Stimulated activated CD4-positive, alpha-beta T cell treated with anti-CD3 and anti-CD28 coated beads, Interleukin-1b, Interleukin-23, amount 100 ng/mL, for 24 hours (primary cell): ENCODE measurements at places on chromosomes 5 and 9.

DNA sequence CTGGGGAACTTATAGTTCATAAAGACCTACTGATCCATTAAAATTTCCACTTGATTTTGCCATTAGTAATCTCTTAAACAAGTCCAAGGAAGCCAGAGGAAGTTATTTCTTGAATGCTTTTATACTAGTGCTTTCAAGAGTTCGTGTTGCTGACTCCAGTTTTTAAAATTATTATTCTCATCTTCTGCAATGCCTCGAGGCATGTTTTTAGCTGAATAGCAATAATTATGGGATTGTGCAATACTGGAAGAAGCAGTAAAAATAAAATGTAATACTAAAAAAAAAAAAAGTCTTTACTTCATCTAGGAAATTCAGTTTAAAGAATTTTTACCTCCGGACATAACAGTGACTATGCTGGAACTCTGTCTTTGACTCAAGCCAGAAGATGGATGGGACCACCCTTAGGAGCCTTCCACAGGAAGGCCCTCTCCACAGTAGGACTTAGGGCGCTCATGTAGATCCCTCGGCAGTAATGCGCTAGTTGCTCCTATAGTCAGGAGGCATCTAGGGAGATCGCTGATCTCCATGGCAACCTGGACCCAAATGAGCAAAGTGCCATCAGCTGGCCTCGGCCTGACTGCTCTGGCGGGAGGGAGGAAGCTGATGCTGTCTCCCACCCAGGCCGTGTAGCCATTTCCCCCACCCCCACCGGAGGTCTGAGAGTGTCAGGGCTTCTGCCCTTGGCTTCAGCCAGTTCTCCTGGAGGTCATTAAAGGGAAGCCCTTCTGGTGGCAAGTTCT lies 56.7 kb downstream of the DAPK1 start:
- DNase-seq, result no peak

- no peak for DNase-seq
Measured at GRCh38 chr9:112884101-112884500, 6.6 kb downstream of the SLC46A2 start.

- no peak for DNase-seq
Measured at GRCh38 chr5:140883373-140883772, 1.4 kb downstream of the PCDHA13 start.

DNA sequence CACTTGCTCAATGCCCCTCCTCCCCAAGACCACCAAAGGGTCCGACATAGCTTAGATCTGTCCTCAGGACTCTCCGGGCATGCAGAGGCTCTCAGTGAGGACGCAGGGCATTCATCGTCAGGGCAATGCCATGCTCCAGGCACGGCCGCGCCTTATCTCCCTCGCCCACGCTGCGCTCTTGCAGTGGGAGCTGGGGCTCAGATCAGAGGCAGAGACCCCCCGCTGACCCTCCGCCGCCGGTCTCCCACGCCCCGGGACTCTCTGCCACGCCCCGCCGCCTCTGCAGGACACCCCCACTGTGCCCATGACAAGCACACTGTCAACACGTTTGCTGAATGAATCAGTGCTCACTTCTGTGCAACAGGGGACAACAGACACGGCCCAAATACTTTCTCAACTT lies 140.7 kb downstream of the ADAMTS2 start:
- DNase-seq, result no peak

- DNase-seq, result no peak
Measured at GRCh38 chr9:96423322-96423984, 5.3 kb upstream of the ZNF367 start.

- DNase-seq, result no peak
Measured at GRCh38 chr9:130698514-130698913, 4.9 kb downstream of the EXOSC2 start.

- DNase-seq, result no peak
Measured at GRCh38 chr9:89889865-89890264, 285.1 kb downstream of the GADD45G start.

- DNase-seq, result no peak
Measured at GRCh38 chr5:75617736-75618352, 6.6 kb downstream of the ANKDD1B start.

DNA sequence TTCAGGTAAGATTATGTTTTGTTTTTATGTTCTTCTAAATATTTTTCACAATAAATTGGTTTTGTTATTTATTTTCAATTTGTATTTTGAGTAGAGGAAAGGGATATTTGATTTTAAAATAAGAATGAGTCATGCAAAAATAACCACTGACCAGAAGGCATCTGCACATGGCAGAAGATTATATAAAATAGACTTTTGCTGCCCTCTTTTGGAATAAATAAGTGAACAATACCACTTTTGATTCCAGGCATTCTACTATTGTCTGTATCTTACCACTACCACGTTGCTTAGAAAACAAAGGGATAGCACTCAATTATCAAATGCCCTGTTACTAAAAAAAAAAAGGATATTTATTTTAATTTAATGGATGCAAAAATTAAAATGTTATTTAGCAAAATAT lies 227.3 kb upstream of the ITGA1 start:
- no peak for DNase-seq

DNA sequence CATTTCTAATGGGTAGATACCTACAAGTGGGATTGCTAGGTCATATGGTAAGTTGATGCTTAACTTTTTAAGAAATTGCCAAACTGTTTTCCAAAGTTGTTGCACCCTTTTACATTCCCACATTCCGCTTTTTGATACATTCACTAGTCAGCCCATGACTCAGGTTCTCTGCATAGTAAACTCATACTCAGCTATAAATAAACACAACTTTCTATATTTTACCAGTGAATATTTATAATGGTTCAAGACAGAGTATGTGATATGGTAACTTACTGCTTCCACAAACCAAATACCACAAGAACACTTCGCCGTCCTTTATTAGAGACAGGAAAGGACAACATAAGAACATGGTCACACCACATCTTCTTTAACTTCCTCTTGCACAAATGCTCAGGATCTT lies 54.0 kb downstream of the PLPP1 start:
- DNase-seq, result no peak

- DNase-seq, result no peak
Measured at GRCh38 chr9:127741831-127742434, 6.8 kb upstream of the TOR2A start.

DNA sequence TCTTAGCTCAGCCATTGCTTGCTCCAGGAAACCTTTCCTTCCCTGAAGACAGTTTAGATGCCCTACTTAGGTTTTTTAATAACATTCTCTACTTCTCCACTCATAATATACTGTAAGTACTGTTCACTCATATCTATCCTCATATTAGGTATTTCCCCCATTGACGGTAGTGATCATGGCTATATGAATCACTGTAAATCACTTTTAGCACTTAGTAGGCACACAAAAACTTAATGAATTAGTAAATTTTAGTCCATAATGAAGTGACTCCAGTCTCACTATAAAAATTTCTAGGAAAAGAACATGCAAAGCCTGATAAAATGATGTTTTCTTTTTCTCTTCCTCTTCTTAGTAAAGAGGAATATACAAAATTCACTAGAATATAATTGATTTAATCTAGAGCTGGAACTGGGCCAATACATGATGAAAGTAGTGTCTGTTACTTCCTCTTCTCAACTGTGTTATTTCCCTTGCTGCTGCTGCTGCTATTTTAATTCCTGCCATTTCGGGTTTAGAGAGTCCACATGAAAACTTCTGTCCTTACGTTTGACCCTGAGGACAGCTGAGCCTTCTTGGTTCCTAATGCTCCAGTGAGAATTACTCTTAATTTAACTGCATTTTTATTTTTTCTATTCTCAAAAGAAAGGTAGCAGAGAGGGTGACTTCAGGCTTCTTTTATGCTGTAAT lies 73.5 kb downstream of the LNPEP start:
- no peak for DNase-seq

DNA sequence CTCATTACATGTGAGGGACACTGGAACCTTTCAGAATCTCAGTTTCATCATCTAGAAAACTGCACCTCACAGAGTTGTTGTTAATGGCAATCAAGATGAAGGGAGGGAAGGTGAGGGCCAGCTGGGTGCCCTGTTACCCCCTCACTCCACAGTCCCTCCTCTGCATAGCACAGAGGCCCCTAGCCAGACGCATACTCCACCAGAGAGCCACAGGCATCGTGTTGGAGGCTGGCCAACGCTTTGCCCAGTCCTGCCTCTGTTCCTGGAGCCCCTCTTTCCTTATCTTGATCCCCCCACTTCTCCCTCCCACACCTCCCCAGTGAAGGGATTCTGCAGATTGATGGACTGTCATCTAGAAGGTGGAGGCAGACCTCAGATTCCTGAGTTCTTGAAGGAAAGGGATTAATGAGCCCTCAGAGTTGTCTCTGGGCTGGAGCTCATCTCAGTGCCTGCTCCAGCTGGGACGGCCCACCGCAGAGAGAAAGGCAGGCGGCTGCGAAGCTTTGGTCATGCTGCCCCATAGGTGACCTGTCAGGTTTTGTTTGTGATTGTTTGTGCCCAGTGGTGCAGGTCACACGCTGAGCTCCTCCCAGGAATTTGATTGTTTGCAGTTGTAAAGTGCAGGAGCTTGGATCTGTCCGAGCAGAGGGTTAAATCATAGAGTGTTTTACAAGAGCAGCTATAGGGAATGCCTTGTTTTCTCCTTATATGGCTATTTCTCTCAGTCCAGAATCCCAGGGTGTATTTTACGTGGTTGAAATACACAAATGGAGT lies 487.3 kb downstream of the CCDC171 start:
- no peak for DNase-seq

DNA sequence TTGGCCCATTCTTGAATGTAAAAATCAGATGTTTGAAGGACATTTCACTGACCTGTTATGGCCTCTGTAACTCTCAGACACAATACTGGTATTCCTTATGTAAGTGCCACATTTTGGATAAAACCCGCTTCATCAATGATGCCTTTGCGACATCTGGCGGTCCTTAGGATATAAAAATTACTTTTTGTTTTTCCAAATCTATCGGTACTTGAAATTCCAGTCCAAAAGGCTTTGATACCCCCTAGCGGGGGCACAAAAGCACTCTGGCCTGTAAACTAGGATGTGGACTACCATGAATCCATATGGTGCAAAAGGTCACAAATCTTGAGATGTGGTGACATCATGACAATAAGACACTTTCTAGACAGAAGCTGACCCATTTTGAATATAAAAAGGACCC lies 291.8 kb downstream of the KIAA0825 start:
- no peak for DNase-seq

- DNase-seq, result no peak
Measured at GRCh38 chr9:129999141-129999510, 43.9 kb downstream of the FNBP1 start.

GRCh38 chr5:127586811-127587210 lies 62.1 kb upstream of the CTXN3 start:
- DNase-seq, result no peak

DNA sequence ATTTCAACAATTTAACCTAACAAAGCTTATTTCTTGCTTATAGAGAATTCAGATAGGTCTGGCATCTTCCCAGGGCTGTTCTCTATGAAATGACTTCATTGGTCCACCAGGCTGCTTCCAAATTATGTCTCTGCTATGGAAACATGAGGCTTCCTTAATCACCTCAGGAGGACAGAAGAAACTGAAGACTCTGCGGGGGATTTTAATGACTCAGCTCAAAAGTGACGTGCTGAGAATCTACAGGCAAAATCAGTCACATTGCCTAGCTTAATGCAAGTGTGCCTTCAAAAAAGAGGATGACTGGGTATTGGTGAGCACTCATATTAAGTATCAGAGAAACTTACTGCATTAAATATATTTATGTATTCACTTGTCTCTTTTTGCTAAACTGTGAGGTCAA lies 315.5 kb upstream of the RGMB start:
- DNase-seq, result no peak

DNA sequence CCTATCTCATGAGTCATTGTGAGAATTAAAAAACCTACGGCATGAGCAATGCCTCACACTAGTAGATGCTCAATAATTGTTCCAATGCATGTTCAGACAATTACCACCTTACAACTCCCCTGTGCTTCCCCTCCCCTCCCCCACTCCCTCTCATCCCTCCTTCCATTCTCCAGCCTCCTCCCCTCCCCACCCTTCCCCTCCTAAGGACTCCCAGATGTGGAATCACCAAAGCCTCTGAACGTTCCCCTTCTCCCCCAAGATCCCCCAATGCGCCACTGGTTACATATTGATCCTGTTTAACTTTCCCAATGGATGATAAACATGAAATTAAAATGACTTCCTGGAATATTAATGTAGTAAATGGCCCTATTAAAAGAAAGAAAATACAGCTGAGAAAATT lies 84.8 kb downstream of the PCDH1 start:
- DNase-seq, result no peak

- DNase-seq, result peak; percentile 36
Measured at GRCh38 chr5:132099076-132099748, 25.6 kb downstream of the CSF2 start.

- no peak for DNase-seq
Measured at GRCh38 chr9:133780404-133780945, 42.3 kb upstream of the SARDH start.

DNA sequence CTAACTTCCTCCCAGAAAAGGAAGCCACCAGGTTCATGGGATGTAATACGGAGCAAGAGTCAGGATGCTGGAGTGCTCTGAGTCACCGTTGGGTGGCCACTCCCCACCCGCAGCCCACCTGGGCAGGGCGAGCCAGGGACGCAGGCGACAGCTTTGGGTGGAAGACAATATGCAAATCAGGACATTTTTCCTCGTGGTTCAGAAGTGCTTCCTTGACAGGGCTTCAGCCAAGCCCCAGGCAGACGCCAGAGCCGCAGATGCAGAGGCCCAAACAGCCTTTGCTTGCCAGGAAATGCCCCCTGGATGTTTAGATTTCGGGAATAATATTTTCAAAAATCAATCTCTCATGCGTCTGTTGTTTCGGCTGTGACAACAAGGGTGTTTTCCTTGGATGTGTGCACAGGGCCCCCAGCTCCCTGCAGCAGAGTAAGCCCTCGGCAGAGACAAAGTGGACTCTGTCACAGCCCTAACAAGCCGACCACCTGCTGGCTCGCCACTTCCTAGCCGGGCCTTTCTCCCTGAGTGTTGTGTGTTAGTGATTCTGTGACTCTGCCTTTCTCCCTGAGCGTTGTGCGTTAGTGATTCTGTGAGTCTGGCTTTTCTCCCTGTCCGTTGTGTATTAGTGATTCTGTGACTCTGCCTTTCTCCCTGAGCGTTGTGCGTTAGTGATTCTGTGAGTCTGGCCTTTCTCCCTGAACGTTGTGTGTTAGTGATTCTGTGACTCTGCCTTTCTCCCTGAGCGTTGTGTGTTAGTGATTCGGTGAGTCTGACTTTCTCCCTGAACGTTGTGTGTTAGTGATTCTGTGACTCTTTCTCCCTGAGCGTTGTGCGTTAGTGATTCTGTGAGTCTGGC lies 11.8 kb upstream of the SLC9A3 start:
- no peak for DNase-seq

DNA sequence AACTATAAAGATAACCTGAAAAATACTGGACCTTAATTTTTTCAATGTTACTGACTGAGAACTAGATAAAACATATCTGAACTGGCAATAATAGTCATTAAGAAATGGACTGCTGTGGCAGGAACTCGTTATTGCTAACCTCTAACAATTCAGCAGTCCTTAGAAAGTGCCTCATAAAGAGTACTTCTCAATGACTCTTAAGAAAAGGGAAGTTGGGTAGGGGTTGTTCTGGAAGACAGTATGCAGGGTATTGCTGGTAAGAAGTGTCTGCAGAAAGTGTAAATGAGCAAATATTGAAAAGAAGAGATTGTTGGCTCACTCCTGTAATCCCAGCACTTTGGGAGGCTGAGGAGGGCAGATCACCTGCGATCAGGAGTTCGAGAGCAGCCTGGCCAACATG lies 27.9 kb downstream of the FOXD1 start:
- no peak for DNase-seq

- no peak for DNase-seq
Measured at GRCh38 chr9:131817627-131818026, 77.8 kb upstream of the RAPGEF1 start.
